ENCODE measurements at places on chromosomes 1 and 21.

DNA sequence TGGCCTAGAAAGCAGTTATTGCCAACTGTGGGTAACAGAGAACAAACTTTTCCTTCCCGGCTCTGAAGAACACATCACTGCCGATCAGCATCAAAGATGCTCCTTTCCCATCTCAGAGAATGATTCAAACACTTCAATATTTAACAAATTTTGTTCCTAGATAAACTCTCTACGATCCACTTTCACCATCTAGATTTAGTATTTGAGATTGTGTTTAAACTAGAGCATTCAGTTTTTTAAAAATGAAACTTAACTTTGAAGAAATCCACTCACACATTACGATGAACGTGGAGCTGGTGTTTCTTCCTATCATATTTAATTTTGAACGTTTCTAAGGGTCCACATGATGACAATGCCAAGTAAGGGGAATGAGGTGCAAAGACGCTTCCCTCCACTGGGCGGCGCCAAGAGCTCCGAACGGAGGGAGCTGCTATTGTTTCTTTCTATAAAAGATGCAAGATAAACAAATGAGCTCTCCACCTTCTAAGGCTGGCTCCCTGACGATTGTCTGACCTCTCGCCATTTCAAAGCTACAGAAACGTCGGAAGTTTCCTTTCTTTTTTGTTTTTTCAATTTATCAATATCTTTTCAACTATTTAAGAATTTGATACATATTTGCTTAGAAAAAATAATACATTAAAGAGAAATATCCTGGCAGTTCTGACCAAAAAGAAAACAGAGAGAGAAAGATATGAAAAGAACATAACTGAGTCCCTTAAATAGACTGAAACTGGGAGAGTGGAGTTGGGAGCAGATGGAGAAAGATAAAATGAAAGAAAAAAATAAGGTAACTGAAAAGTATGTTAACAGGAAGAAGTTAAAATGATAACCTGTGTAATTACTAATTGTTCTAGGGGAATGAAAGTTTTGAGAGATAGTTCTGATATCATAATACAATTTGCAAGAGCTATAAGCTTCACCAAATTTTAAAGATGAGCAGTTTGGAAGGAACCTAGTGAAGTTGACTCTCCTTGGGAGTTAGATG, 4.4 kb upstream of the BARHL2 start:
- peak; percentile 2 for DNase-seq

DNA sequence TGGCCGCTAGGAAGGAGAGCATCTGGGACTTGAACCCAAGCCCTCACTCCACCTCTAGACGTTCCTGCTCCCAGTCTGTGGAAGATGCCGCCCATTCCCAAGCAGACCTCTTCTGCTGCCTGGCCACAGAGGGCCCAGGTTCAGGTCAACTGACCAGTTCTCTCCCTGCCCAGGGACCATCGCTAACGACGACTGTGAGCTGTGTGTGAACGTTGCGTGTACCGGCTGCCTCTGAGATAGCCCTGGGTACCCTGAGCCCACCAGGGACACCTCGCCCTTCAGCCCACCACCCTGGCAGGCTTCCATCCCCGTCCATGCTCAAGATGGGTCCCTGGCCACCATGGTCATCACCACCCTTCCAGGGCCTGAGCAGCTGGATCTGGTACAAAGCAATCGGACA, 2.2 kb downstream of the GUCA2B start:
- no peak for DNase-seq

DNA sequence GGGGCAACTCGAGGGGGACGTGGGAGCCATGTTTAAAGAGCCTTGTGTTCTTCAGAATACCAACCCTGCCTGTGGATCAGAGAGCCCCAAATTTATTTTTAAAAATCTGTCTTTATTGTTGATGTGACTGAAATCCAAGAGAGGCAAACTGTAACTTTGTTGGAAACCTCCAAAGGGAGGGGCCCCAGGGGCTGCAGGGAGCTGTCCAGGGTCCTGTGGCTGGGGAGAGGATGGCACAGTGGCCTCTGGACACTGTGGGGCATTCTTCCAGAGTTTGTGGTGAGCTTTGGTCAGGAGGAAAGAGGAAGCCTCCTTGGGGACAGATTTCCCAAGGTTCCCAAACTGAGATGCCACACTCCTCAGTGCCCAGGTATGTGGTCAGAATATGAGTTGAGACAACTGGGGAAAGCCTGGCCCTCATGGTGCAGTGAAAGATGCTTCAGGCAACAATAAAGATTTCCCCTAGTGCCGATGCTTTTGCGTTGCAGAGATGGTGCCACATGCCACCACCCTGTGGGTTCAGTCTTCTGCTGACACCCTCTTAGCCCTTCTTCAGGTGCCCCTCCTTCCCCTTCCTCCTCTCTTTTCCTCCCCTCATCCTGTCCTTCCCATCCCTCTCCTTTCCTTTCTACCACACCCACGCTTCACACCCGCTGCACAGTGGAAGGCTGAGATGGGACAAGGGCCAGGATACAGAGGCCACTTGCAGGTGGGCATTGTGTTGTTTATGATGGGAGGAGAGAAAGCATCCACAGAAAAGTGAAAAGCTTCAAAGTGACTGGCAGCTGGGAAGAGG, 122.1 kb downstream of the UCK2 start:
- DNase-seq = no peak

- no peak for DNase-seq
Observed at GRCh38 chr21:34971656-34972055, 77.4 kb downstream of the RUNX1 start.

GRCh38 chr1:39485046-39485803, 6.2 kb upstream of the BMP8A start:
- no peak for DNase-seq

DNA sequence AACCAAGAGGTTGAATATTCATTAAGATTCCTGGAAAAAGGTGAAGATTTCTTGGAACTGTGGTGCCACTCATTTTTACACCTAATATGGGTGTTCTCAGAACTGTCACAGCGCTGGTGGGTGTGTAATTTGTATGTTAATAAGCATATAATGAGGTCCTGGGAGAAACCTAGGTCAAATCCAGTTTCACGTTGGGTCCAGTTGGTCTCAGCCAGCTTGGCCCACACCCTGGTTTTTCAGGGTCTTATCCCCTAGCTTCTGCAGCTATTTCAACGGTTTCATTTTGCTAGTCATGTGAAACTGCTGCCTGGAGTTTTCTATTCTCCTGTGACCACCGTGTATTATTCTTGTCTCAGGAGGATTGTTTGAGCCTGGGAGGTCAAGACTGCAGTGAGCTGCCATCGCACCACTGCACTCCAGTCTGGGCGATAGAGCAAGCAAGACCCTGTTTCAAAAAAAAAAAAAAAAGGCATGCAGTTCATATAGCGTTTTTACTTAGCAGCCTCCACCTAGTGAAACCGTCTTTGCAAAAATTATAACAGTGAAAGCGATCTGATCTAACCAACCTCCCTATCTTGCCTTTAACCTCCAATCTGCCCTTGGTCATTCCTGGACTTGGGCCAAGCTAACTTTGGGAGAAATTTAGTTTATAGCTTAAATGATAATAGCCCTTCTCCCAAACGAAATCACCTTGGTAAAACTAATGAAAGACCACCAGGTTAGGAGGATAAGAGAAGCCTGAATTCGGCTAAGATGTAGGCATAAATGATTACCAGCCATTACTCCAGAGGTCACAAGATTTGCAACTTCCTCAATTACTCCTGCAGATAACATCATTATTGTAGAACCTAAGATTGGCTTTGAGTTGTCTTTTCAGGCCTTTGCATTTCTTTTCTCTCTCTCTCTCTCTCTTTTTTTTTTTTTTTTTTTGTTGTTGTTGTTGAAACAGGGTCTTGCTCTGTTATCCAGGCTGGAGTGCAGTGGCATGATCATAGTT, 44.0 kb downstream of the PTAFR start:
- no peak for DNase-seq

GRCh38 chr21:36004441-36004840, 55.9 kb downstream of the SETD4 start:
- DNase-seq = peak; percentile 73

GRCh38 chr1:200912737-200913407, 18.2 kb downstream of the INAVA start:
- no peak for DNase-seq

- DNase-seq = no peak
Observed at GRCh38 chr1:87030740-87031690, 116.6 kb downstream of the HS2ST1 start.

DNA sequence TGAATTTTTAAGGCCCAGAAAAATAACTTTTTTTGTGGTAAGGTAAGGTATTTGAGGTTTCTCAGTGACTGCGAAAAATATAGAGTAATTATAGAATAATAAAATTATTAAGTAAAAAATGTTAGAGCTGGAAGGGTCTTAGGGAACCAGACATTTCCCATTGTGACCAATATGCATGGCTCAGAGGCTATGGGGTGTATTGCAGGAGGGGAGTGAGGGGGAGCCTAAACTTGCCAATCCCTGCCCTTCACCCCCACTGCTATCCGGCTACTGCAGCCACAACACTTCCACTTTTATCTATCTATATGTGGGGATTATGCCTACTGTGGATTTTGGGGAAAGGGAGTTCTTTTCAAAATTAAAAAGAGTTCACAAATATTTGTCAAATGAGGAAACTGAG, 7.6 kb upstream of the GADD45A start:
- DNase-seq = no peak

- DNase-seq = no peak
Observed at GRCh38 chr1:103333141-103333540, 192.4 kb upstream of the RNPC3 start.

Data from AG09309 (cell line).